ENCODE measurements at places on chromosomes 7 and 10. TPM values are rescaled to one million over a fixed set of nuclear protein-coding genes. Genes with fewer than 3 reads are reported as not detected.

DNA sequence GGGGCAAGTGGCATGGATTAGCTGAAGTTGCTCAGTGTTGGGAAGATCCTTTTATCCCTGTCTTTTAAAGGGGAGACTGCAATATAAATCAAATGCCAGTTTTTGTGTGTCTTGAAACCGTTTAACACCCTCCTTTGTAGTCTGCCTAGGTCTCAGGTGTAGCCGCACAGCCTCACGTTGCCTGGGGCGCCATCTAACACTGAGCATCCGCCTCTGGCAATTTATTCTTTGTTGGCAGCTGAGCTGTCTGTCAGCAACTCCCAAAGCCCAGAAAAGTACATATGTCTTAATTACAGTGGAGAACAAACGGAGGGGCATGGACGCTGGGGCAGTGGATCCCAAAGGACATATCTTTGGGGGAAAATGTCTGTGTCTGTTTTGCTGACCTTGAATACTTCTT, 254.7 kb downstream of the STK31 start:
- no peak for DNase-seq

GRCh38 chr7:106639476-106640334, 21.3 kb downstream of the CCDC71L start:
- DNase-seq: no peak

GRCh38 chr7:112145206-112145605, 61.0 kb downstream of the DOCK4 start:
- no peak for DNase-seq

DNA sequence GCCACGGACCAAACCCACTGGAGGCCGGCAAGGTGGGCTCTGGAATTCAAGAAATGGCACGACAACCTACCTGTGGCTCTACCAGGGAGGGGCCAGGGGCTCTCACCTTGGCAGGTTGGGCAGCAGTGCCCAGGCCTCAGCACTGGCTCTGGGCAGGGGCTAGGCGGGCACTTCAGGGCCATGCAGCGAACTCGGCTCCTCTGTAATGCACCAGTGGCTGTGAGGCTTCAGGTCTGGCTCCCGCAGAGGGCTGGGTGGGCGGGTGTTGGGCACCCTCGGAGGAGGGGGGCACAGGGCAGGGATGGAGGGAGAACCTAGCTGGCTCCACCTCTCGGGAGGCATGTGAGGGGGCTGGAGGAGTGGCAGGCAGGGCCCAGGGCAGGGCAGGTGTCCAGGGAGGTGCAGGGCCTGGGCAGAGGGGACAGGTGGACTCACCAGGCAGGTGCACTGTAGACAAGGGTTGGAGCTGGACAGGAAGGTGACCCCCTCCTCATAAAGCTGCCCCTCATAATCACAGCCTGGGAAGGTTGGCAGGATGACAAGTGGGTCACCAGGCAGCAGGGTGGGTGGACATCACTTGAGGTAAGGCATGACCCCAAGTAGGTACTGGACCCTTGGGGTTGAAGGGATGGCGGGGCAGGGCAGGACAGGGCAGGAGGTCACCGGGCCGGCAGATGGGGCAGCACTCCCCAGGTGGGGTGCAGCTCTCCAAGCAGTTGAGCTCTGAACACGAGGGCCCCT, 6.7 kb downstream of the KCP start:
- DNase-seq: peak; percentile 58

DNA sequence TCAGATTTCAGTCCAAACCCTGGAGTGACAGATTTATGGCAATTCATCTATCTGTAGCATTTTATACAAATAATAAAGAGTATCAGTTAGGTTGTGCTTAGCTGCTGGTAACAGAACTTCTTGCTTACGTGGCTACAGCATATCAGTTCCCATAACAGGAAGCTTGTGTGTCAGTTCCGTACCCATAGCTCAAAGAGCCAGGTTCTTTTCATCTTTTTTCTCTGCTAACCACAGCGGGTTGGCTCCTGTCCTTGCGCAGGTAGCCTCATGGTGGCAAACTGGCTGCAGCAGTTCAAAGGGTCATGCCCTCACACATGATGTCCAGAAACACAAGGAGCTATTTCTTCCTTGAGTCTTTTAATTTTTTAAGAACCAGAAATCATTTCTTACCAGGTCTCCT, 1041.8 kb downstream of the GATA3 start:
- no peak for DNase-seq

- DNase-seq: no peak
These were observed 26.1 kb downstream of the IL15RA start for GRCh38 chr10:5951167-5951711.

DNA sequence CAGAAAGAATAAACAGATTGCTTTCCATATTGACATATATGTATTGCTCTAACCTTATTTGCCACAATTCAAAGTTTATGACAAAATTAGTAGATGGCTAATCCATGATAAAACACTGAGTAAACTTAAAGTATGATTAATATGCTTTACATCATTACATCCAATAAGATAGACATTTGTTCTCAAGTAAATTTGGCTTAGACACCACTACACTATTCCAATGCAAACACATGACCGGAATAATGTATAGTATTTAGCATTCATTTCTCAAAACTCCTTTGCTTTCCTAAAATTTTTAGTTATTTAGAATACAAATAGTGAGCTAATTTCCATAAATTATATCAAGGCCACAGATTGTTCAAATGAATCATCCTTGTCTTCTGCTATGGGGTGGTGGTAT, 20.2 kb downstream of the SEM1 start:
- no peak for DNase-seq

Gene HMX2
- total RNA-seq: not detected

Gene SPACDR
- 2.1 TPM for total RNA-seq

Gene PTPN12
- 104 TPM for total RNA-seq

Gene AKR1C1
- total RNA-seq: 38.2 TPM

Gene IDI2
- not detected for total RNA-seq

All from upper lobe of left lung (tissue), 6 donors.